Stimulated activated CD4-positive, alpha-beta T cell treated with anti-CD3 and anti-CD28 coated beads, Interleukin-1b, Interleukin-23, amount 100 ng/mL, for 1 hour (primary cell): ENCODE measurements at places on chromosomes 5 and 9.

GRCh38 chr5:93821891-93822415 is 80.6 kb upstream of the POU5F2 start:
- no peak for DNase-seq

GRCh38 chr5:39176759-39177630 is 42.4 kb downstream of the FYB1 start:
- DNase-seq = no peak

GRCh38 chr5:180642181-180642775 is 7.1 kb downstream of the FLT4 start:
- DNase-seq = no peak

DNA sequence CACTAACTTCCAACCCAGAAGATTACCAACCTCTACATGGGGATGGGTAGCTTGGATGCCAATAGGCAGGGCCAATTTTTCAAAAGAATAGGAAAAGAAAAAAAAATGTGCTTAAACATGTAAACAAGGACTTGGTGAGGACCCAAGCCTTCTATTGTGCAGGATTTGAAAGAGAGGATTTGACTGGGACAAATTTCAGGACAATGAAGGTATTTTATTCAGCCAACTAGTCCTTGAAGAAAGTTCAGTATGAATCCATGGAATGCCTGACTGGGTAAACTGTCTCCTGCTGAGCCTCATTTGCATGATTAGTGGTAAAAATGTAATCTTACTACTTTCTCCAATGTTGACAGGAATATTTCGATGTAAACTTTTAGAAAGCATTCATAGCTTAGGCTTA is 192.5 kb upstream of the RORB start:
- no peak for DNase-seq

DNA sequence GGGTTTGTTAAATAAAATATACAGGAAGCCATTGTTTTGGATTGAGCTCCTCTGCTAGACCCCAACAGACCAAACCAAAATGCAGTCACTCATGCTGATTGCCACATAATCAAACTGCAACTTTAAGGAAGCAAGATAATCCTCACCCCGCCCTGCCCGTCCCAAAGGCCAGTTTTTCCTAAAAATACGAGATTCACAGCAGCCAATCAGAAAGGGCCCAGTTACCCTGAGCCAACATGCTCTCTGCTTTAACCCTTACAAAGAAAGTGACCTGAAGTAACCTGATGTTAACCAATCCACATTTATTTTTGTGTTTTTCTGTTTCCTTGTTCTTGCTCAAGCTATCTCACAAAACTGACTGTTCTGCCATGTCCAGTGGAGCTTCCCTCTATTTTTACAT is 21.5 kb upstream of the RNF20 start:
- no peak for DNase-seq

DNA sequence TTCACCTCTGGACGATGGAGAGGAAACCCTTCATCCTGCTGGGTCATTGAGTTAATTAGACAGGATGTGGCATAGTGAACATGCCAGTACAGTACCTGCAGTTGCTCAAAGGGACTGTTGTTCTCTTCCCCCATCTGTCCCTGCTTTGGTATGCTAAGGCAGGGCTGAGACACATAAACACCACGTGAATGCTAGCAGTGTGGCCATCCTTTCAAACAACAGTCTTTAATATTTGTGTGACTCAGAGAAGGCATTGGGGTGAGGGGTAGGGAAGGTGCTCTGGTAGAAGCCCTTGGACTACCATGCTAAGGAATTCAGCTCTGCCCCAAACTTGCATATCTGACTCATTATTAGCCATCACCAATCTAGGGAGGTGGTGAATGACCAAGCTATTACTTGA is 180.2 kb upstream of the ZNF618 start:
- DNase-seq = no peak

DNA sequence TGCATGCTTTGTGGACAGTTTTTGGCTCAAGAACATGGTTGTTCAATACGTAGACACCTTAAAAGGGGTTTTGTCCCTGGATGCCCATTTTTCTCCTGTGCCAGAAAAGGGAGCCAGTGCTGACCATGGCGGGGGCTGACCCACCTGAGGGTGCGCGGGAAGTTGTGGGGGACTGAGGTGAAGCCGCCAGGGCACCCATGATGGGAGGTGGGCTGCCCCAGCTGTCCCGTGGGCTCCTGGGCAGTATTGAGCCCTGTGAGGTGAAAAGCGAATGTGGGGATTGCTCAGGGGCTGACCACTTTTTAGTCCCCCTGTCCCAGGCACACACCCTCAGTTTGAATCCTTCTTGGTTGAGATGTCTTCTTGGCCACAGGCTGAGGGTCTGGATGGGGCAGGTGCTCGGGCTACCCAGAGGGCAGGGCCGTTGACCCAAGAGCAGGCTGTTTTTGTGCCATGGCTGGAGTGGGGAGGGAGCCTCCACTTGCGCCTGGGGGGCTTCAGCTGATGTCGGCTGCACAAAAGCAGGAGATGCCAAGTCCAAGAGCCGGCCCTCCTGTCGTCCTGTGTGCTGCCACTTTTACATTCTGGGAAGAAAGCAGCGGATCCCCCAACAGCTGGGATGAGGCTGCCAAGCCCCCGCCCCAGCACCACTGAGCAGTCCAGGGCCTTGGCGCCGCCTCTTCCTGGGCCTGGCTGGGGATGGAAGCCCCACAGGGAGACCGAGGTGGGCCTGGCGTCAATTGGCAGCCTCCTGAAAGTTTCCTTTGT is 120.1 kb downstream of the WNK2 start:
- no peak for DNase-seq

GRCh38 chr9:109245310-109245897 is 75.5 kb downstream of the EPB41L4B start:
- DNase-seq = no peak

DNA sequence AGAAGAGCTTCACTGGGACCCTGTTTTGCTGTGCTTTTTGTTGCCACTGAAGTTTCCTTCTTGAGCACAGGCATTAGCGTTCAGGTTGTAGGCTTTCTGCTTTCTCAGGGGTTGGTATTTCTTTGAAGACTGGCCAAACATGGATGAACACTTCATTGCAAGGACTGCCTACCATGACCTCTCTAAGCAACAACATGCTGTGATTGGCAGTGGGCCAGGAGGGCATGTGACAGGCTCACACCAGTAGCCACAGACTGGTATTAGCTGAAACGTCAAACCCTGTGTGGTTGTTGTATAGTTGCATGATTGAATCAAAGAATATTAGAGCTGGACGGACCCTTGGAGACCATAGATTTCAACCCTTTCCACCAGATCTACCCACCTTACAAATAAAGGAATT is 20.0 kb upstream of the MLANA start:
- no peak for DNase-seq

DNA sequence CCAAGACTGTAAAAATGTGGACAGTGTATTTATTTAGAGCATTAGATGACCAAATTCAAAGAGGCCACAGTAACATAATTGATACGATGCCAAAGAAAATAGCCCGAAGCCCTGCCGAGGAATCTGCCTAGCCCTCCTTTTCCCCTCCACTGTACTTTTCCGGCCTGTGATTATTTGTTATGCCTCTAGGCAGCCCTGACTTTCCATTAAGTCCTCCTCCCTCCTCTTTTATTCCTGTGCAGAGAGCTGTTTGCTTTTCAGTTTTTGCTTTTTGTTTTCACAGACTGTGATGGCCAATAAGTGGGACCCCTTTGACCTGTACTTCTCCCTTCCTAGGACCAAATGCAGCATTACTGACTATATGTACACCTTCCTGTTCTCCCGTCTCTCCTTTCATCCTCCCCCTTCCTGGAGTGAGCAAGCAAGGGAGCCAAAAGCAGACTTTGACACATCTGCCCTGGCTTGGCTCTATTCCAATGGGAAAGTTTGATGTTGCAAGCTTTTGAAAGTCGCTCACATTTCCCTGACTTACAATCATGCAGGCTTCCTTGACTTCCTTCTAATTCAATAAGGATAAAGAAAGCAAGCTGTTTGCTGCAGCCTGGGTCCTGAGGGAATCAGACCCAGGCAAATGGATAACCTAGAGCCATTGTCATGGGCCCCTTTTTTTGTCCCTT is 76.1 kb downstream of the NREP start:
- no peak for DNase-seq

DNA sequence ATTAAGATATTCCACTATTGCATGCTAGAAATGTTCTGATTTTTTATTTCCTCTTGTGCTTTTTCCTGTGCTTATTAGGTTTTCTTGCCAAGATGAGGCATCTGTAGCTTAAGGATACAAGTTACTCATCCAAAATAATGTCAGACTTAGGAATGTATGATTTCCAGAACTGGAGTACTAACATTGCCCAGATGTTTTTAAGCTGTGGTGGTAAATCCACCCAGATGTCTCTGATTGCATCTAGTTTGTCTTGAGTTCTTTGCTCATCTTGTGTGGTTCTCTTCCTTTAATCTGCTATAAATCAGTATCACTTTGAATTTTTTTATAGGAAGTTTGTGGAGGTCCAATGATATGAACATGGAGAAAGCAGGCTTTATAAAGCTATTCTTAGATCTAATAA is 337.5 kb upstream of the ZNF608 start:
- DNase-seq = no peak

- DNase-seq = no peak
Measured at GRCh38 chr9:111163716-111164389, 125.6 kb upstream of the LPAR1 start.

DNA sequence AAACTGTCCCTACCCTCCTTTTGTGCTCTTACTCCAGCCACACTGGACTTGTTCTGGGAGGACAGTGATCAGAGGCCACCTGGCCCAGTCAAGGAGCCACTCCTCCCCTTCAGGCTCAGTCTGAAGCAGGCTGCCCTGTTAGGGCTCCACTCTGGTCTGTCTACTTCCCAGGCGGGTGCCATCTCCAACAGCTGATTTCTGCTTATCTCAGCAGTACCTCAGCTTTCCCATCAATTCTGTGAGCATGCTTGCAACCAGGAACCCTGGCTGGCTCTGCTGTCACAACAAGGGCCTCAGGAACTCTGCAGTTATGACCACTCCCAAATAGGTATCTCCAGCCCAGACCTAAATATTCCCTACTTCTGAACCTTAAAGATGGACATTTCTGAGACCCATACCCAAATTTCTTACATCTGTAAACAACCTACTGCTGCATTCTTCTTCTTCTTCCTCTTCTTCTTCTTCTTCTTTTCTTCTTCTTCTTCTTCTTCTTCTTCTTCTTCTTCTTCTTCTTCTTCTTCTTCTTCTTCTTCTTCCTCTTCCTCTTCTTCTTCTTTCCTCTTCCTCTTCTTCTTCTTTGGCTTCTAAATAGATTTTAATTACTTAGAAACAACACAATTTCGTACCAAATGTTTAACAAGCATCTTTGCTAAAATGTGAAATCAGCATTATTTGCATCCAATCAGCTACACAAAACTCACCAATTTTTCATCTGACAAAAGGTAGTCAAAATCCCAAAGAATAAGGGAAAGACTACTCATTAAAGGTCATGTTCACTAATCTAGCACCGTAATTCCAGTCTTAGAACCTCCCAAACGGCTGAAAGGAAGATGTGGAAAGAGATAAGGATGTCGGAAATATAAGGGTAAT is 13.6 kb upstream of the SLC22A4 start:
- no peak for DNase-seq

GRCh38 chr5:18699681-18700080 is 1065.4 kb downstream of the TAF11L14 start:
- DNase-seq = no peak

DNA sequence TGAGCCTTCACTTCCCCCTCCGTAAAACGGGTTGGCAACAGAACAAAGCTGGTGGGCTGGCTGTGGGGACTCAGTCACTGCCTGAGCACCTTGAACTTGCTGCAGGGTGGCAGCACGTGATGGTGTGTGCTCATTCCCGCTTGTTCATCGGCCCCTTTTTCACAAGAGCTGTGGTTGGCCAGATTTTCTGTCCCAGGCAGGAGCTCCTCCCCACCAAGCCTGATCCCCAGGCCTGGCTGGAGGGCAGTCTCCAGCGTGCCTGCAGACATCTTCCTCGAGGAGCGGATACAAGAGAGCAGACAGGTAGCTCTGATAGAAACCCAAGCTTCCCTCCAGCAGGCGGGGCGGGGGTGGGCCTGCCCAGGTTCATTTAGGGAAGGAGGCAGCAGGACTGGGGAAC is 61.9 kb upstream of the ORM1 start:
- DNase-seq = no peak
